ENCODE measurements at places on chromosomes 12 and 14. TPM values are rescaled to one million over a fixed set of nuclear protein-coding genes. Genes with fewer than 3 reads are reported as not detected.

GRCh38 chr12:132523576-132524331 lies 33.8 kb downstream of the FBRSL1 start:
- peak; percentile 46 for DNase-seq

- DNase-seq = no peak
These were observed 30.9 kb upstream of the PLEKHG6 start for GRCh38 chr12:6279631-6280030.

GRCh38 chr12:27289414-27289813 lies 43.2 kb upstream of the BMAL2 start:
- no peak for DNase-seq

The ARID4A gene
- 54.4 TPM for total RNA-seq

GRCh38 chr14:62670526-62670925 lies 374.7 kb downstream of the KCNH5 start:
- DNase-seq = no peak

The TSPAN8 gene
- total RNA-seq = 0.70 TPM

DNA sequence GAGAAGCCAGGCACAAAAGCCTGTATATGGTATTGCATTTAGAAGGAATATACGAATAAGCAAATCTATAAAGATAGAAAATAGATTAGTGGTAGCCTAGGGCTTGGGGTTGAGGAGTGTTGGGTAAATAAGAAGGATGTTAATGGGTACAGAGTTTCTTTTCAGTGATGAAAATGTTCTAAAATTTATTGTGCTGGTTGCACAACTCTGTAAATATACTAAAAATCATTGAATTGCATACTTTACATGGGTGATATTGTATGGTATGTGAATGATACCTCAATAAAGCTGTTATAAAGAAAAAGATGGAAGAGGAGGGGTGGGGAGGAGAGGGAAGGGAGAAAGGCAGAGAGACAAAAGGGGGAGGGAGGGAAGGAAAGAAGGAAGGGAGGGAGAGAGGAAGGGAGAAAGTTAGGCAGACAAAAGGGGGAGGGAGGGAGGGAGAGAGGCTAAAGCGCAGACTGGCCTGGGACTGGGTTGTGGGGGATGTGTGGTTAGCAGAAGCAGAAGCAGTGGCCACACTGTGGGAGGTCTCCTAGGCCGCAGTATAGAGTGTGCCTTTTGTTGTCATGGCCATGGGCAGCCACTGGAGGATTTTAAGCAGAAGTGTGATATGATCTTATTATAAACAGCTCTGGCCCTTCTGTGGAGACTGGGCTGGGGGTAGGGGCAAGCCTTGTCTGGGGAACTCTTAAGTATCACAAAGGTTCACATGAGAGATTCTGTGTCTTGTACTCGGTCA lies 73.6 kb upstream of the ELK3 start:
- no peak for DNase-seq

The SSTR1 gene
- not detected for total RNA-seq

DNA sequence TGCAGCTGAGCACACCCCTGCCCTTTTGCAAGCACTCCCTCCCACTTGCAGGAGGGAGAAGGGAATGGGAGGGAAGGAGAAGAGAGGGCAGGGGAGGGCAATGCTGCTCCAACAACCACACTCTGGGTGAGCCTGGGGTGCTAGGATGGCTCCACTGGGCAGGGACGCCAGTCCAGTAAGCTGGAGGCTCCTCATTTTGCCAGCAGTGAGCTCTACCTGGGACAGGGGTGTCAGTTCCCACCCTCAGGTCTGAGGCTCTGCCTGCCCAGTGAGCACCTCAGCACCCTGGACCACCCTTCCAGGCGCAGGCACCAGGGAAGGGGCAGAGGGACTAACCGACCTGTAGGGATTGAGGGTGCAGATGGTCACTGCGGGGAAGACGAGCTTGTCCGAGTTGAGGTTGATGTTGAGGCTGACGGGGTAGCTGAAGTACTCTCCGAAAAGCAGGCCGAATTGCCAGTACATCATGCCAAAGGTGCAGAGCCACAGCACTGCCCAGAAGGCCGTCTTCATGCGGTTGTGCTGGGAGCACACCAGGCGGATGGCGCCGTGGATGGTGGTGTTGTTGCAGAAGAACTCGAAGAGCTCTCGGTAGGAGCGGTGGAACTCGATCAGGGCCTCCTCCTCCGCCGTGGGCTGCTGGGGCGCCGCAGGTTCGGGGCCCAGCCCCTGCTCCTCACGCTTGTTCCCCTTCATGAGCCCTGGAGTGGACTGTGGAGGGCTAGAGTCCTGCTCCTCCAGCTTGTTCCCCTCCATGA lies 1.2 kb downstream of the SCNN1A start:
- DNase-seq = no peak

The KRT79 gene
- total RNA-seq = not detected
